ENCODE measurements at places on chromosomes 4 and X.

GRCh38 chrX:121570072-121570841 is 522.8 kb downstream of the GLUD2 start:
- DNase-seq = no peak

GRCh38 chrX:18692541-18692940 is 14.9 kb upstream of the PPEF1 start:
- peak; percentile 47 for DNase-seq

DNA sequence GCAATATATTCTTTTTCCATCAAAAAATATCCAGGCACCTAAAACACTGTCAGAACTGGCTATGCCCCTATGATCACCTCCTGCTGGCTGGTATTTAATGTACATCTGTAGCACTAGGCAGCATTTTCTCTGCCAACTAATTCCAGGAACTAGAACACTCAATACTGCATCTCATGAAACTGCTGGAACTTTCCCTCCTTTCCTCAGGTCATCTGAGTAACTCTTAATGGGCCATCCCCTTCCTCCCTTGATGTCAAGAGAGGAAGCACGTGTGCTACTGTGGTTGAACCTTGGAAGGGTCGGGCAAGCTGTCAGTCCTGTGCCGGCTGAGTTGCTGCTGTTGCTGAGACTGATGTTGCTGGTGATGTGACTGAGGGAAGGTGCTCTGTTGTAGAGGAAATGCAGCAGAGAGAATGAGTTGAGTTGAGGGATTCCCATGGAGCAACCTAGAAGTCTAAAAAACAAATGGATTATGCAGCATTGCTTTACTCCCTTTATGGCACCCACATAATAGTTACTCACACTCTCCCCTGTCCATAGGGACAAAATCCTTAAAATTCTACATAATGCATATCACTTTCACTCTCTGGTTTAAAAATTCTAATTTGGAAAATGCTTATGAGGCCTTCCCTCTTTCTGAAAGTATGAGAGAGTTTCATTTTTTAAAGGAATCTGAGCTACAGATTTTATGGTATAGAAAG is 39.5 kb downstream of the TMEM165 start:
- DNase-seq = no peak

DNA sequence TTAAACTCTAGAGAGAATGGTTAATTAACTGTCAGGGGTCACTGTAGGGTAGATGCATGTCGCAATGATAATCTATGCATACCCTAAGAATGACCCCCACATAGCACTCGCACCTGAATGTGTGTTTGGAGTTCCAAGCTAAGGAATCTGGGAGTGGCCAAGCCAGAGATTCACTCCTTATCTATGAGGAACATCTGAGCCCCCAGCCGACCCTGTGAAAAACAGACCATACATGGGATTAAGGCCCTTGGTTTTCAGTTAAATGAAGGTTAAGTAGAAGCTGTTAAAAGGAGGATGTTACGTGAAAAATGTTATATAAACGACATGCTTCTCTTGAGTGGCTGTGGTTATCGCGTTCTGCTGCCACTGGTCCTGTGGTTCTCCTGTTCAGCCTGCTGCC is 147.2 kb downstream of the RELL1 start:
- no peak for DNase-seq

DNA sequence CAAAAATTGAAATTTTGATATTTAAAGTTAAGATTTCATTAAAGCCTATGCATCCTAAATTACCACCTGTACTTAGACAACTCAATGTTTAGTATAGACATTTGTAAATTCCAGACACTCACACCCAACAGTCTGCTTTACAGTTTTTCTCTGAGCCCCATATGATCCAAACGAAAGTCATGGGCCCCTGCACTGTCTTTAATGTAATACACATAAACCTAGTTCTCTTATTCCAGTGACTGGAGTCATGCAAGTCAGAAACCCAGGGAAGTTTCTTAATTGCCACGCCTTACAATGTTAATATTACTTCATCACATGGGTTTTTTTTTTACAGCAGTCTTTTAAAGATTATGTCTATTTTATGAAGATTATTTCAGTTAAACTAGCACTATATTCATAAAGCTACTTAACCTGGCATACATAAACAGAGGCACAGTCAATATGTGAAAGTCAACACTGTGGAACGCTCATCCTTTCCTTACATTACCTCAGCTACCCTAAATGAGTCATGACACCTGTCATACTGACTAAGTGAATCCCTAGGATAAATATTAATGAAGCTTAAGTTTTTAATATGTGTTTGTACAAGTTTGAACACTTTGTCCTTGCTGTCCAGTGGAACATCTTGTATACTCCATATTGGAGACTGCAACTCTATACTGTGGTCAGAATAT is 67.7 kb upstream of the H2AZ1 start:
- no peak for DNase-seq

- no peak for DNase-seq
Observed at GRCh38 chr4:158945529-158946108, 157.3 kb upstream of the RAPGEF2 start.

DNA sequence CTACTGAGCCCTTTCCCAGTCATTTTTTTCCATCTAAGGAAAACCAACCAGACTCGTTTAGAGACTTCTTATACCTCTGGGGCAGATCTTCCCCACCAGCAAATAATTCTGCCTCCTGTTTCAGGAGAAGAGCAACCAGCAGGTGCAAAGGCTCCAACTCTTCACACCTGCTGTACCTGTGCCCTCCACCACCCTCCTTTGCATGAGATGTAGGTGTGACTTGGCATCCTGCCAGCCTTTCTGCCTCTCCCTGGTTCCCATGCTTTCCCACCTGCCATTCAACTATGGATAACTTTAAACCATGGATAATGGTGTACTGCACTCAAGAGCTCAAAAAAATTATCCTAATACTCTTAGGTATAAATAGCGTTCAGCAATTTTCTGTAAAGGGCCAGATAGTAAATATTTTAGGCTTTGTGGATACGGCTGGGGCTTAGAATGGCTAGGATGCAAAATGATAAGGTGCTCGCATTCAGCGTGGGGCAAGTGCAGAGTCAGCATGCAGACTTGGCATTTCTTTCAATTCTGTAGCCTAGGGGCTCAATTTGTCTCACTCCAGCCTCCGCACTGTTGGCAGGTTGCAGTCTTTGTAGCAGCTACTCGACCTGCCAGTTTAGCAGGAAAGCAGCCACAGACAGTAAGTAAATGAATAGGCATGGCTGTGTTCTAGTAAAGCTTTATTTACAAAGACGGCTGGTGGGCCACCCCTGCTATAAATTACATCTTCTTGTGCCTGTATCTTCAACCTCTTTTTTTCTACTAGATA is 79.8 kb downstream of the HCCS start:
- no peak for DNase-seq

DNA sequence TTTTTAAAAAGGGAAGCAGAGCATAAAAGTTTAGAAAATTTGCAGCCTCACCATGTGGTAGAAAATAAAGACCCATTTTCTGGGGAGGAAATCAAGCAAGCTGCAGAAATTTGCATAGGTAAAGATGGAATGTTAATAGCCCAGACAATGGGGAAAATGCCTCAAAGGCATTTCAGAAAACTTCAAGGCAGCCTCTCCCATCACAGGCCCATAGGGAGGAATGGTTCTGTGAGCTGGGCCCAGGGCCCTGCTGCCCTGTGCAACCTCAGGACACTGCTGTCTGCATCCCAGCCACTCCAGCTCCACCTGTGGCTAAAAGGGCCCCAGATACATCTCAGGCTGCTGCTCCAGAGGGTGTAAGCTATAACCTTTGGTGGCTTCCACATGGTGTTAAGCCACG is 137.9 kb downstream of the INPP4B start:
- DNase-seq = no peak

Data from D341Med (cell line).